ENCODE measurements at places on chromosomes 3 and 15.

DNA sequence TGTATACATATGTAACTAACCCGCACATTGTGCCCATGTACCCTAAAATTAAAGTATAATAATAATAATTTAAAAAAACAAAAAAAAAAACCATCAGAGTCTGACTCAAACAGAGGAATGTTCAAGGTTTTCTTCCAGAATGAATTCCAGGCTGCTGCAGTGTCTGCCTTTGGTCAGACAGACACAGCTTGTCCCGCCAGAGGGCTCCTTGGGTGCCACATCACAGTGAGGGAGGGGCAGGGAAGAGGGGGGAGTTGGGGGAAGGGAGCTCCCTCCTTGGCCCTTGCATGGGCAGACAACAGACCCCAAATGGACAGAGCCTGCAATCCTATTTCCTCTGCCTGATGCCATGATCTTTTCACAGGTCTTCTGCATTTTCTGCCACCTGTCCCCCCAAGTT lies 36.5 kb downstream of the ITGB5 start:
- DNase-seq, result no peak

- no peak for DNase-seq
Observed at GRCh38 chr3:194323785-194324735, 27.1 kb downstream of the CPN2 start.

DNA sequence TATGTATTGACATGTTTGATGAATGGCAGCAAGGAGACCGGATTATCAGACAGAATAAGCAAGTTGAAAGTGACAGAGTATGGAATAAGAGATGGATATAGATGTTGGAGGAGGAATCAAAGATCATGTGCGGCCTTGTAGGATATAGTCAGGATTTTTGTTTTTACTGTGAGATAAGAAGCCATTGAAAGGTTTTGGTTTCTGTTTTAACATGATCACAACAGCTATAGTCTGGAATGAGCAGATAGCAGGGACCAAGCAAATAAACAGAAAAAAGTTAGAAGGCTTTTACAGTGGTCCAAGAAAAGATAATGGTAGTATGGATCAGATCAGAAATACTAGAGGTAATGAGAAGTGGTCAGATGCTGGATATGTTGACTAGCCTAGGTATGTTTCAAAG lies 52.6 kb downstream of the SLC12A6 start:
- DNase-seq, result no peak

GRCh38 chr3:100869787-100870186 lies 123.4 kb downstream of the ABI3BP start:
- no peak for DNase-seq
